ENCODE measurements at places on chromosomes 2 and 18.
A peak's percentile ranks its signal among the peaks of the same experiment; 100 is the strongest.

- DNase-seq = no peak
Observed at GRCh38 chr18:59927246-59927825, 27.5 kb downstream of the PMAIP1 start.

- peak; percentile 4 for DNase-seq
Observed at GRCh38 chr18:7740821-7741220, 173.7 kb downstream of the PTPRM start.

DNA sequence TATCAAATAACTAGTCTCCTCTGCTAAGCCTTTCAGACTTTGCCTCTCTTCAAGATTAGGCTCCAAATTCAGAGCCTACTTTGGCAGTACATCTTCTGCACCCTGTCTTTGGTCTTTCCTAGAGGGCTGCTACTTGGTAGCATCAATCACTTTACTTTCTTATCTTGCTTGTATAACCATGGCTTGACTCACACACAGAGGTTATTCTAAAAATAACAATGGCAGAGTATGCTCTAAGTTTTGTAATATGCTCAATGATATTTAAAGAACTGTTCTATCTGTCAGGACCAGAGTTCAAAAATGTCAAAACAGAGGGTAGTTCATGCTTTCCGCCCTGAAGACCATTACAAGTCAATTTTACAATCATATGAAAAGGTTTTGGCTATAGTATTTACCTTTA is 27.7 kb downstream of the THOC1 start:
- no peak for DNase-seq

DNA sequence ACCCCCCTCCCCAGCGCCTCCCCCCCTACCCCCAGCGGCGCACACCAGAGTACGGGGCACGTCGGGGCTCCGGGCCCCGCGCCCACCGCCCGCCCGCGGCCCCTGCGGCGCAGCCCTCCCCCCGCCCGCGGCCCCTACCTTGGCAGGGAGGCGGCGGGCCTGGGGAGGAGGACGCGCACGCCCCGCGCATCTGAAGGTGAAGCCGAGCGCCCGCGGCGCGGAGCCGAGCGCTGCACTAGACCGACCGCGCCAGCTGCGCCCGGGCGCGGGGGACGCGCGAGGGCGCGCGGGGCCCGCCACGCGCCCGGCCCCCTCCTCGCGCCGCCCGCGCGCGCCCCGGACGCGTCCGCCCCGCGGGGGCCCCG is at the start of gene ZNF516:
Gene ZNF516 (minus strand): TSS at position 237 of the 365 bp plus-strand sequence. CDS start 52,188 bp downstream, outside the sequence.
- DNase-seq = peak; percentile 56

DNA sequence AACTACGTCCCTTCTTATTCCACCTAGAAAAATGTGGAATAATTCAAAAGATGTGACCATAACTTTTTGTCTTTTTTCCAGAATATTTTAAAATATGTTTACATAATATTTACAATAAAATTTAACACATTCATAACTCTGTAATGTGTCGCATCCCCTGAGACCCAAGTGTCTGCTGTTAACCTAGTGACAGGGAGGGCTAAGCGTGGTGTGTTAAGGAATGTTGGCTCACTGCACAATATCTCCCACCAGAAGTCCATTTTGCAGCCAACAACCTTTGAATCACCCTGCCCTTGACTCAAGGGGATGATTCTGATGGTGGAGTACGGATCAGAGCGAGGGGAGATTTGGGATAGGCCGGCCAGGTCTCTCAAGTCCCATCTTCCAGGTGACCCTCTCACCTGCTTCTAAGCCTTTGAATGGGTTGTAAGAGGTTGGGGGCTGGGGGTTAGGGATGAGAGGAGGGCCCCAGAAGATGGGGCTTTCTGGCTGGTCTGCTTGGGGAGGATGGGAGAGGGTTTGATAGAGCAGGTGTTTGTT is 43.3 kb downstream of the SERTAD2 start:
- DNase-seq = no peak

DNA sequence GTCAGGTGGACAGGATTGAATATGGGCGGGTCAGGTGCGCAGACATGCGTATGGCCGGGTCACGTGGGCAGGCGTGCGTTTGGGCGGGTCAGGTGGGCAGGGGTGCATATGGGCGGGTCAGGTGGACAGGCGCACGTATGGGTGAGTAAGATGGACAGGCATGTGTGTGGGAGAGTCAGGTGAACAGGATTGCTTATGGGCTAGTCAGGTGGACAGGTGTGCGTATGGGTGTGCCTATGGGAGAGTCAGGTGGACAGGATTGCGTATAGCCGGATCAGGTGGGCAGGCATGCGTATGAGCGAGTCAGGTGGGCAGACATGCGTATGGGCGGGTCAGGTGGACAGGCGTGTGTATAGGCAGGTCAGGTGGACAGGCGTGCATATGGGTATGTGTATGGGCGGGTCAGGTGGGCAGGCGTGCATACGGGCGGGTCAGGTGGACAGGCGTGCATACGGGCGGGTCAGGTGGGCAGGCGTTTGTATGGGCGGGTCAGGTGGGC is 30.3 kb upstream of the KLF11 start:
- DNase-seq = no peak

GRCh38 chr2:74001781-74002504 is 17.2 kb downstream of the TET3 start:
- DNase-seq = no peak

- no peak for DNase-seq
Observed at GRCh38 chr2:128772671-128773070, 454.0 kb upstream of the HS6ST1 start.

DNA sequence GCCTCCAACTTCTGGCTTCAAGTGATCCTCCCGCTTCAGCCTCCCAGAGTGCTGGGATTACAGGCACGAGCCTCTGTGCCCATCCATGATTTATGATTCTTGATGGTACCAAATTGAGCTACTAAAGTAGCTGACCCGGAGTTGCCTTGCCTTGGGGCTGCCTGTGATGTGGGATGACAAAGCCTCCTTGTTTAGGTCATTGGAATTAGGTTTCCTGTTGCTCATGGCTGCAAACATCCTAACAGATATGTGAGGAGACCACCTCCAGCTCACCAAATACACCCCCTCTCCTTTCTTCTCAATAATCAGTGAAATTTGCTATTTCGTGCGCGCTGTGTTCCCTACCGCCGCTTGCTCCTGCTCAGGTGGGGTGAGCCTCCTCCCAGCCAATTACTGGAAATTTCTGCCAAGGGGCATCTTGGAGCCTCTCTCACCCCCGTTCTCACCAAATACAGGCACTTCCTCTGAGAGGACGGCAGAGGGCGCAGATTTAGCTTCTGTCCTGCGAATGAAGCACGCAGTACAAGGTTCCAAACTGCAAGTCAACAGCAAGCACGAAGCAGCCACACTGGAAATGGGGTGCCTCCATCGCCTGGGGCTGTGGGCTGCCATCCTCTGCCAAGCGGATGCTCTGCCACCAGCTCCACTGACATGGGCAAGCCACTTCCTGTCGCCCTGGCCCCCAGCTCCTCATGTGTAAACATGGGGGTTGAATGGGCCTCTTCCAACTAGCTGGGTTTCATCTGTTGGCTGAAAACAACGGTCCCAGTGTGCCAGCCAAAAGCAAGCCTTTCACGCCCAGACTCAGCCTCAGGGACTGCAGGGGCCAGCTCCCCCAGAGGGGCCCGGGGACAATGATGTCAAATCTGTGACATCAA is 71.7 kb downstream of the NCAPH start:
- DNase-seq = peak; percentile 72

DNA sequence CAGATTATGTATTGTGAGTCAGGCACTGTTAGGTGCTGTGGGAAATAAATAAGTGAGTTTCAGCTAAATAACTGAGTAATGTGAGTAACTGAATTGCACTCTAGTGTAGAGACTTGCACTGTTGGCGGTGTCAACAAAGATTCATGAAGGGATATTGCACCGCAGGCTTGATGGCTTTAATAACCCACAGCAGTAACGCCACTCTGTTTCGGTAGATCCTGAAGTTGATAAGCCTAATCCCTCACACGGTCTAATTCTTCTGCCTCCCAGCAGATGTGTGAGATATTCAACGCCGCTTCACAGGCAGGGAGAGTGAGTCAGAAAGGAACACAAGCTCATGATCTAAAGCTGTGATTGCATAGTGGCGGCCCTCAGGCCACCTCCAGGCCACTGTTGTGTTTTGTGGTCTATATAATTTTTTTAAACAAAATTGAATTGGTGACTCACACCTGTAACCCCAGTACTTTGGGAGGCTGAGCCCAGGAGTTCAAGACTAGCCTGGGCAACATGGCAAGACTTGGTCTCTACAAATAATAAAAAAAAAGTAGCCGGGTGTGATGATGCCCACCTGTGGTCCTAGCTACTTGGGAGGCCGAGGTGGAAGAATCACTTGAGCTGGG is 94.3 kb downstream of the LIPG start:
- no peak for DNase-seq

DNA sequence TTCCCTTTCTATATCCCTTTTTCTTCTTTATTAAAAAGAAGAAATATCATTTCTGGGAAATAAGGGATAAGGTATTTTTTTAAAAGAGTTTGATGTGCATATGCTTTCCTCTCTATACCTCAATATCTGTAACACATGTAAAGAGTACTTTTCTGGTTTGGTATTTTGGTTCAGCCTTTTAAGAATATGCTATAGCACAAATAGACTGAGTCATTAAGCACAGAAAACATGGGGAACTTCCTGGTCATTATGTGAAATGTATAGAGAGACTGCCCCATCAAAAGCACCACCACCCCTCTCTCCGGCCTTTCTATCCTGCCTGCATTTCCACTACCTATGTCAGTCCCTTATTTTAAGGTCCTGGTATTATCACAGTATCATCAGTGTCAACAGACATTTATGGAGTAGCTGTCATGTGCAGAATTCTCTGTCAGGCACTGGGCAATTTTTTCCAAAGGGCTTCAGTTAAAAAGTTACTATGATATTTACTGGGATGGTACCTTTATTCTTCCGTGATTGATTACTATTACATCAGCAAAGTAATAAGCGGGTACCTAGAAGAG is 88.4 kb downstream of the ALPK2 start:
- DNase-seq = no peak

DNA sequence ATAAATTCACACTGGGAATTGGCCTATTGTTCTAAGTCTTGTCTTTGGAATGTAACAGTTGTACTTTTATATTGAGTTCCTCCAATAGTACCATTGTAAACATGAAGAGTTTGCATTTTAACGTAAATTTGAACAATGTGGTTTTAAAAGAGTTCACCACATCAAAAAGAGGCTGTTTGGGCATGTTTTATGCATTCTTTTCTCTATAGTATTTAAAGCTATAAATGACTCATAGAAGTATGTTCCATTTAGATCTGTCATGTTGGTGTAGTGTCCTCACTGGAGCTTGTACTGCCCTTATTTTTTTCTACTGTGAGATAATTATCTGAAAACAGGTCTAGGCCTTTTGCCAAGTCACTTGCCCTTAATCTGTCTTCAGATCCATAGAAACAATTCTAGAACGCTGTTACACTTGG is 141.9 kb downstream of the RHBDD1 start:
- DNase-seq = no peak

GRCh38 chr2:241273210-241274020 is 42.1 kb downstream of the HDLBP start:
- DNase-seq = no peak

- no peak for DNase-seq
Observed at GRCh38 chr2:11572996-11573395, 39.2 kb downstream of the GREB1 start.

DNA sequence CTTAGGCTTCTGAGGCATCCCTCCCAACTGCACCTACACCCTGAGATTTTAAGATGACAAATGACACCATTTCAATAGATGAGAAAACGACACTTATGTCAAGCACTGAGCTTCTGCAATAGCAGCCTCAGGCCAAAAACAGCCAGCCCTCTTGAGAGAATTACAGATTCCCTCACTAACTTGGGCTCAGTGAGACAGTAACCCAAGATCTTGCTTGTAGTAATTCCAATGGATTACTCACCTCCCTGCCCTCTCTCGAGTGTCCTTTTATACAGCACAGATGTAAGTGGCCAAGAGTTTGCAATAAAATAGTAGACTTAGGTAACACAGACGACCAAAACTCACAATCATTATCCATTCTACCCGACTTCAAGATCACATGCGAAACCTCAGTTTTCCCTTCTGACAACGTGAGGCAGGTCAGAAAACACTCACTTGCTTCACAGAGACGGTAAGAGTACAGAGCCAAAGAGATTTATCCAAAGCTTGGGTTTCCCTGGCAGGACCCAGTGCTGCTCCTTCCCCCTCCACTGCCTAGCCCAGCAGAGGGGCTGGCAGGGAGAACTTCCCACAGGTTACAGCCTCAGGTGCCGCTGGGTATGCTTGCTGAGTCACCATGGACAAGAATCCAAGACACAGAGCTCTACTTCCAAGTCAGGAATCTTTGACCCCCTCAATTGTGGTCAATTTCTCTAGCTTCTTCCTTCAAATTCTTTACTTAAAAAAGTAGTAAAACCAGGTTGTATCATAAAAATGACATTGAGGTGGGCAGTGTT is 181.4 kb downstream of the MYO5B start:
- no peak for DNase-seq

- DNase-seq = no peak
Observed at GRCh38 chr2:206790311-206790935, 25.0 kb downstream of the FASTKD2 start.

DNA sequence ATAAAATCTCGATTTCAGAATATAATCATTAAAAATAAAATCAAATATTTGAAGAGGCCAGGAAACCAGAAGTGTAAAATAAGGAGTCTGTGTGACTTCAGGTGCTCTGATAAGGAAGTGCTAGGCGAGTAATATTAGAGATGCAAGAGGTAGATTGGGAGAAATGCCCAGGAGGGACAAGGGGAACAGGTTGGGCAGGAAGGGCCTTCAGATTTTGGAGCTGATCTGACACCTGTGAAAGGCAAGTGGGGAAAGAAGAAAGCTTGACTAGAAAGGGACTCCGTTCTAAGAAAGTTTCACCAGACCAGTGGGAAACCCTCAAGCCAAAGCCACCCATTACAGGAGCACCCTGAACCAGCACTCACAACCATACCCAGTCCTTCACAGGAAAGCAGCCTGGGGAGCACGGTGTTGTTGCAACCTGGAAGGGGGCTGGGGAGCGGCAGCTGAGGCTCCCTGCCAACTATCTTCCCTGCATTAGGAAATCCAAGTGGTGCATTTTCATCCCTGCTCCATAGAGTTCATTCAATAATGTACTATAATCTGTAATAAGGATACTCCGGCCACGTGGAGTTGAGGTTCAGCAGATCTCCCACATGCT is 57.5 kb upstream of the GREB1L start:
- DNase-seq = no peak

GRCh38 chr18:57677262-57678211 is 55.9 kb upstream of the NARS1 start:
- no peak for DNase-seq

- DNase-seq = no peak
Observed at GRCh38 chr2:28801726-28802125, 8.9 kb upstream of the SPDYA start.

GRCh38 chr2:130352237-130352636 is 3.6 kb upstream of the PTPN18 start:
- DNase-seq = peak; percentile 56
